HepG2 (cell line): ENCODE measurements at places on chromosomes 7 and 10.

GRCh38 chr10:28300027-28300426 lies 2.8 kb downstream of the MPP7 start:
- no peak for DNase-seq

DNA sequence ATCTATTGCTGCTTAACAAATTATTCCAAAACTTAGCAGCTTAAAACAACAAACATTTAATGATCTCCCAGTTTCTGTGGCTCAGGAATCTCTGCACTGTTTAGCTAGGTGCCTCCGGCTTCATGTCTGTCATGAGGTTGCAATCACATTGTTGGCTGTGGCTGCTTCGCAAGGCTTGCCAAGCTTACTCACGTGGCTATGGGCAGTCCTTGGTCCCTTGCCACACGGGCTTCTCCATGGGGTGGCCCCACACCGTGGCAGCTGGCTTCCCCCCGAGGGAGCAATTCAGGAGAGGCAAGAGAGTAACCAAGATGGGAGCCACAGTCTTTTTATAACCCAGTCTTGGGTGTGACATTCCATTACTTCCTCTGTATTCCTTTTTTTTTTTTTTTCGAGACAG lies 67.4 kb downstream of the NEURL1 start:
- no peak for DNase-seq

DNA sequence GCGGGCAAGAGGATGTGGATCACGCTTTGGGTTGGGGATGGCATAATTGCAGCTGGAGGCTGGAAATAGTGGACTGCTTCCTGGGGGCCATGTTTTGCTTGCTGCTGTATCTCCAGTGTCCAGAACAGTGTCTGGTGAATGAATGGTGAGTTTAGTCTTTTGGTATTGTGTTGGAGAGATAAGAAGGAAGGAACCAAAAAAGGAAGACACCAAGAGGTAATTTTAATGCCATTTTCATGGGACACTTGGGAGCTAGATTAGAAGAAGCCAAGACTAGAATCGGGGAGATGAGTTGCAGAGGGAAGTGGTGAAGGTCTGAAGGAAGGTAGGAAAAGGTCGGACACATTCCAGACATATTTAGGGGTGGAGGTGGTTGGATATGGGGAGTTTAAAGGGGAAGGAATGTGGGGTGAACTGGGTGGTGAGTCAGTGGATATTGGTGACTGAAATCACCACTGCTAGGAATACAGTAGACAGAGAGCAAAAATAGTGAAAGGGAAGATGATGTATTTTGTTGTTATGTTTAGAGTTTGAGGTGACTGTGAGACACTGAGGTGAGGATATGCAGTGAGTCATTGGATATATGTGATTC lies 76.7 kb downstream of the CCNY start:
- no peak for DNase-seq

GRCh38 chr7:112439476-112439875 lies 10.8 kb upstream of the IFRD1 start:
- no peak for DNase-seq

- DNase-seq, result no peak
Measured at GRCh38 chr7:144659211-144659610, 176.6 kb downstream of the TPK1 start.

- no peak for DNase-seq
Measured at GRCh38 chr7:118005026-118005425, 131.8 kb upstream of the CTTNBP2 start.
